DMS79 treated with DMSO at 0.1 percent for 48 hours (cell line): ENCODE measurements at places on chromosomes 5 and 9.

DNA sequence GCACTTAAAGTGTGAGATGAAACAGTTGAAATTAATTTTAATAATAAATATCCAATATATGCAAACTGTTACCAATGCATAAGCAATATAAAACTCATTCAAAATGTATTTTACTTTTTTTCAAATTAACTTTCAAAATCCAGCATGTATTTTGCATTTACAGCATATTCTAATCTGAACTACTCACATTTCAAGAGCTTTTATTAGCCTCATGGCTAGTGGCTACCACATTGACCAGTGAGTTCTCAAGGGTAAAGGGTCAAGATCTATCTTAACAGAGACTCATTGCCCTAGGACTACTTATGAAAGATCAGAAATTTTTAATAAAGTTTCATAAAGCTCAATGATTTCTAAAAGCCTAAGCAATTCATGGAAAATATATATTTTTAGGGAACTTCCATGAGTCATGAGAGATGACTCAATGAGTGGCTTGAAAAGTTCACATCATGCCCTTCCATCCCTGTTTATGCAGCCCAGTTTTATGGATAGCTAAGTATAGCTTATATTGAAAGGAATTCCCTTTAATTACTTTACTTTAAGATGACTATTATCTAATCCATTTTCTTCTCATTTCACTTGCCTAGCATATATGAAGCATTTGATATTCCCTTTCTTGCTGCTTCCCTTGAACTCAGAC is 608.6 kb downstream of the SLCO4C1 start:
- no peak for DNase-seq

DNA sequence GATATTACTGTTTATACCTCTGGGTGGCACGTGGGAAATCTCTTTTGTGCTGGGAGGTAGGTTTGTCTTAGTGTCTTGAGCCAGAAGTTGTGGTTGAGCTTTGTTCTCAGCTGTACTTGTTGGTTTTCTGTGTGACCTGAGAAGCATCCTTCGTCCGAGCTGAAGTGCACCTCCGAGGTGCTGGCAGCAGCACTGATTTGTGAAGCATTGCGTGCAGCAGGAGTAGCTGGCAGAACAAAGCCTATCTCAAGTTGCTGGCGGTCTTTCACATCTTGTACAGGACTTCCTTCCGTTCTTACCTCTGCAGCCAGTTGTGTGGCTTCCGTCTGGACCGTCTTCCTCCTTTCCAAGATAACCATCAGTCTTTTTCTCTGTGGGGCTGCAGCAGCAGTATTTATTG is 4.3 kb downstream of the PRRC2B start:
- peak; percentile 81 for DNase-seq

GRCh38 chr5:34854459-34855174 is 15.7 kb downstream of the TTC23L start:
- peak; percentile 81 for DNase-seq

- no peak for DNase-seq
These were observed 234.4 kb upstream of the DAPK1 start for GRCh38 chr9:87263291-87263690.

DNA sequence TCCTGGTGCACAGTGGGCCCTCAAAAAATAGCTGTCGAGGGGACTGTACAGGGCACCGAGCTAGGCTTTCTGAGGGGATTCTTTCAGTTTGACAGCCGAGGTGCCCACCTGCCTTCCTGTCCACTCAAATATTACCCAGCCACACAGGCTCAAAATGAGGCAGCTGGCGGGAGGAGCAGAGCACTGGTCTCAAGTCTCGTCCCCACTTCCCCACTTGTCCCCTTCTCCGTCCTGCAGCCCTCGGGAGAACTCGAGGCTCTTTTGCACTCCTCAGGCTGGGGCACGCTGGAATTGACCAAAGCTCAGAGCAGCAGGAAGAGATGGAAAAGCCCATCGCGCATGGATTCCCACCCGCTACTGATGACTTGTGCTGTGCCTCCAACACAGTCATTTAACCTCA is 185.2 kb downstream of the HSPA4 start:
- DNase-seq = no peak

- no peak for DNase-seq
These were observed 13.7 kb upstream of the STOM start for GRCh38 chr9:121383715-121384114.

DNA sequence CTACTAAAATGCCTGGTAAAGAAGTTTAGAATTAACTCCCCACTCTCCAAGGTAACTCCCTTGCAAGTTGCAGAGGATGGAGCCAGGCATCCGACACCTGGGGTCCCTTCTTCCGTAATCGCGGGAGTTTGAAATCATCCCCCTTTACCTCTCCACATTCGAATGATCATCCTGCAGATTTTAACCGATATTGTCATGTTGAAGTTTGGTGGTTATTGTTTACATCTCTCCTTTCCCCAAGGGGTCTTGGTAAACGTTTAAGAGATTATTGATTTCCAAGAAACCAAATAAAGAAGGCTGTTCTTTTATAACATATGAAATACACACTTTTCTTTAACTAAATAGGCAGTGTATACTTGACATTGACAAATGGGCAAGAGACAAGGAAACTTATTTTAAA is 26.7 kb downstream of the NR2F1 start:
- DNase-seq = no peak

DNA sequence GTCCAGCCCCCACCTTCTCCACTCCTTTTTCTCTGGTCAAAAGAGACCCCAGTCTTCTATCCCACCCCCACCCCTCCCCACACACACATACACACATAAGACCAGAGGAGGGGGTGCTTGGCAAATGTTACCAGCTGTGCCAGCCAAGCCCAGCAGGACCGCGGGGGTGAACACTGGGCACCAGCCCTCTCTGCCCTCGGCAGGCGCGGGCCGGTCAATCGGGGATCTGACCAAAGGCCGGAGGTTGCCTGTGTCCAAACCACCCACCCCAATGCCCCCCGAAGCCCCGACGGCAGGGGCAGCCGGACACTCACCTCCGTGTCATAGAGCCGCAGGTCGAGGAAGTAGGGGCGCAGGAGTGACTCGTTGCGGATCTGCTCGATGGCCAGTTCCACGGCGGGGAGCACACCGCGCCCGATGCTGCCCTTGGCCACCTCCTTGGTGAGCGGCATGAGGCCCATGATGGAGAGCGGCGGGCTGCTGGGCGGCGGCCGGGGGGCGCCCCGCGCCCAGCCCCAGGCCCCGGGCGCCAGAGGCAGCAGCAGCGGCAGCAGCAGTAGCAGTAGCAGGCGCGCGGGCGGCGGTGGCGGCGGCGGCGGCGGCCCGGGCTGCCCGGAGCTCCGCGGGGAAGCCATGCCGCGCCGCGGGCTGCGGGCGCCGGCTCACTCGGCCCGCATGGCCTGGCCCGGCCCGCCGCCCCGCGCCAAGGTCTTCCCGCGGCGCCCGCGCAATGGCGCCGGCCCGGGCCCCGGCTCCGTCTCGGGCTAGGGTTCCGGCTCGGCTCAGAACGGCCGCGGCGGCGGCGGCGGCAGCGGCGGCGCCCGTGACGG is 417 bp downstream of the GABBR2 start:
- no peak for DNase-seq

GRCh38 chr9:82164159-82164558 is 175.6 kb downstream of the SPATA31D1 start:
- no peak for DNase-seq

DNA sequence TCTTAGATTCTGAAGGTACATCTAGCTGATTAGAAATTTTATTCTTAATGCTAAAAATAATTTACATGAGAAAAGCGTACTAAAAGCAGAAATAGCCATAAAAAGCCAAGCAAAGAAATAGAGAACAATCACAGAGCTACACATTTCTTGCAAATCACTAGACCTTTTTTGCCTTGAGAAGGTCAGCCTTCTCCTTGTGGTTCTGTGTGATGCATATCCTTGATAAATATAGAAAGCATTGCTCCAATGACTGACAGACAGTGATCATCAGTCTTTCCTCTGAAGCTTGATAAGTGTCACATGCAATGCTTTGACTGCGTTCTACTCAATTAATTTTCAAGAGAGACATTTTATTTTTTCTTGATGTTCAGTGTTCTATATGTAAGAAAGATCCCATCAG is 226.9 kb downstream of the CEMIP2 start:
- no peak for DNase-seq
